ENCODE measurements at places on chromosomes 4 and X.

DNA sequence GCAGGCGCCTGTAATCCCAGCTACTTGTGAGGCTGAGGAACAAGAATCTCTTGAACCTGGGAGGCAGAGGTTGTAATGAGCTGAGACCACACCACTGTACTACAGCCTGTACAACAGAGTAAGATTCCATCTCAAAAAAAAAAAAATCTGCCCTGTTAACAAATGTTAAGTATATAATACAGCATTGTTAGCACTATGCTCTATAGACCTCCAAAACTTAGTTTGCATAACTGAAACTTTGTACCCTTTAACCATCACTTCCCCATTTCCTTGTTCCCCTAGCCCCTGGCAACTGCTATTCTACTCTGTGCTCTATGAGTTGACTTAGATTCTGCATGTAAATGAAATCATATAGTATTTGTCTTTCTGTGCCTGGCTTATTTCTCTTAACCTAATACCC is 76.7 kb downstream of the TAB3 start:
- no peak for DNase-seq

DNA sequence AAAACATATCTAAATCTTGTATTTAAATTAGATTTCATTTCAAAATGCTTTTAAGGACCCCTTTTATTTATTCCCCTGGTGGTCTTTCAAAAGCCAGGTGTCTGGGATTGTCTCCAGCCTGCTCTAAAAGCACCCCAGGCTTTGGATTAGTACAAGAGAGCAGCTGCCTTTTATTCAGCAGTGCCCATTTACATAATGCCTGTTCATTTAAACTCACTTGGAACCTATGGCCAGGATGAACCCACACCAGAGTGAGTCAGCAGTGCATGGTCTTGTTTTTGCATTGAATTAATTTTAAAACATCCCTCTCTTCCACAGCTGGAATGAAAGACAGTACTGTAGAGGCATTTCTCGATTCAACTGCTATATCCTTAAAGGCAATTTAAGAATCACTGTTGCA is 64.1 kb upstream of the TENM3 start:
- DNase-seq, result no peak

DNA sequence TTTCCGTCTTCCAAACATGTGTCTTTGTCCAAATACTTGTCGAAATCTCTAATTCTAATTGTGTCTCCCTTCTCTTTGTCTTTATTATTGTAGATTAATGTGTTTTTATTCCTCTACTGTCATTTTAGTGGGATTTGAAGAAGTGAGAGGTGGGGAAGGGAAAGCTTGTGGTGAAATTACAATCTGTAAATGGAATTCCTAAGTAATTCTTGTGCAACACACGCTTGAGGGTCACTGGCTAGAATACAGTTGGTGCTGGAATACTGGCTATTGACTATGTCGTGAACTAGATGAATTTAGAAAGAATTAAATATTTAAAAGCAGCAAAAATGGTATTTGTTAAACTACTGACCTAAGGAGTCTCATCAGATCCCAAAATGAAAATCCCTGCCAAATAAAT is 10.7 kb upstream of the FNIP2 start:
- DNase-seq, result no peak

DNA sequence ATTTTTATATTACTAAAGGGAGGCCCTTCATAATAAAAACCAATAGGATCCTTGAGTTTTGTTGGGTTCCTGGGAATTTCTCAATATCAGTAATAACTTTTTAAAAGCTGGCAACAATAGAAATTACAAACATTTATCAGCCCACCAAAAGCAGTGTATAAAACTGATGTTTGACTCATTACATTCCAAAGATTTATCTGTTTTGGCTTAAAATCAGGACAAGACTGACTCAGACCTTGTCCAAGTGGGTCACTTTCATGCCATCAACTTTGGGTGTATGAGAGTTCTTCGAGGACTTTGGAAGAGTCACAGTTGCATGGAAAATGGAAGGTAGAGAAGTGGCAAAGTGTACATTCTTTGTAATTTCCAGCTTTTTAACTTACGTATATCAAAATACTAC is 102.8 kb downstream of the FRMPD4 start:
- DNase-seq, result no peak

DNA sequence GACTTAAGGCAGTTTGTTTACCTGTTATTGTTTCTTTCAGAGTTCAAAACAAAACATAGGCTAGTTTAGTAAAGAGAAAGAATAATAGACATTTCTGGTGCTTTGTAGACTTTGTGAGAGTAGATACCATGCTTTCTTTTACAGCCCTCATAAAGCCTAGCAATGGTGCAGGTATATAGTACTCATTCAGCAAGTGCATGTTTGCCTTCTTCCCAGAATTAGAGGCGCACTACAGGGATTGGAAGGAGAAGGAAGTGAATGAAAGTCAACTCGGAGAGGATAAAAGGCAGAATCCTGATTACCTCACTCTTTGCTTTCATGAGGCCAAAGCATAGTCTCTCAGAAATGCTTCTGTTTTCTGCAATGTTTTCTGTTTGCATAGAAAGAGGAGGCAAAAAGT is 43.1 kb upstream of the FHDC1 start:
- DNase-seq, result no peak

DNA sequence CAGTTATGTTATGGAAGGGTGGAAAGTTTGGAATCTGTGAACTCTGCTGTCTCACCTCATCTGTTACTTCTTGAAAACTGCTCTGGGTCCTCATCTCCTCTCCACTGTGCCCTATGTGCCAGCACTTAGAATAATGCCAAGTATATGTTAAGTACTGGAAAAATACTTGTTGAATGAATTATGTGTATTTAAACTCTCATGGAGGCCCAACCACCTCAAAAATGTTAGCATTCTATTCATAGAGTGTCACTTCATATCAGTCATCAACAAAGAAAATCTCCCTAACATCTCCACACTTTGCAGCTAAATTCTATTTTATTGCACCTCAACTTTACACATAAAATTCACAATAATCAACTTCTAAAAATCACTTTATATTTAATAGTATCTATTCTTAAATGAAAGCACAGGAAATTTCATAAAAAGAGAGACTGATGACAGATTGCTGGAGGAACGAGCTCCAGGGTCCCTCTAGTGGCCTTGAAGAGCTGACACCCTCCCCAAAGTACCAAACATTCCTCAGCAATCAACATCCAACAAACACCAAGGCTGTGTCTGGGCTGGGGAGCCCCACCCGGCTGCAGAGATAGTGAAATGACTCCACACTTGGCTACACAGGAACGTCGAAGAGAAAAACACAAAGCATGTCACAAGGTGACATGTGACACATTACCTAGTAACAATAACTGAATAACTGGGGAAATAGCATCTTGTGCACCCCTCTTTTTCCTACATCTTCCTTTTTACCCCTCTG is 45.8 kb downstream of the SLC39A8 start:
- DNase-seq, result peak; percentile 18

- DNase-seq, result no peak
These were observed 35.2 kb downstream of the SLC10A7 start for GRCh38 chr4:146486565-146486964.

DNA sequence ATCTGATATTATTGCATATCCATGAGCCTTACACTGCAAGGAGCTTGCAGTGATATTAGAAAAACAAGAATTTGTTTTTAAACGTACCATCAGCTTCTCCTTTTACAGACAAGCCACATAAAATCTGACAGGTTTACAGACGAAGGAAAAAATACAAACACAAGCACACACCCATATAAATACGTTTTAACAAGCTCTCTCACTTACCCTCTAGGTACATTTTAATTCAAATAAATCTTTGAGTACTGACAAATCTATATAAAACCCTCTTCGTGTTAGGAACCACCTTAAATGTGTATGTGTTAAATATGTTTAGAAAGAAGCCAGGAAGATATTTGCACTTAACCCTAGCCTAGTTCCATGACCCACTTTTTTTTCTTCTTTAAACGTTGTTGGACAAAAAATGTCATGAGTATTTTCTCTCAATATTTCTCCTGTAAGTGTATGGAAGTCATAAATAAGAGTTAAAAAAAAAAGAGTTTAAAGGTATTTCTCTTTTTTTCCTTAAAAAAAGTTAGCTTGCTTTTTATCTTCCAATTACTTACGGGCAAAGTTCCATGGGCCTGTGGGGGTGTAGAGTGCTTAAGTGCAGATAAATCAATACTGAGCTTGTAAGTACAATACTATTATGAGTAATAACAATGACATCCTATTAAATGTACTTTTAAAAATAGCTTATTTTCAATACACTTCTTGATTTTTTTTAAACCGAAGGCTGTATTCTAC is 1.5 kb downstream of the ARAP2 start:
- peak; percentile 17 for DNase-seq

- DNase-seq, result no peak
These were observed 16.6 kb upstream of the PTCHD1 start for GRCh38 chrX:23317799-23318724.

- no peak for DNase-seq
These were observed 8.8 kb upstream of the MND1 start for GRCh38 chr4:153335665-153336064.

GRCh38 chrX:10089378-10089795 is 67.4 kb upstream of the CLCN4 start:
- DNase-seq, result no peak

GRCh38 chr4:22877486-22878052 is 184.8 kb downstream of the GBA3 start:
- no peak for DNase-seq

- DNase-seq, result no peak
These were observed 23.0 kb upstream of the UBA6 start for GRCh38 chr4:67723949-67724348.

- no peak for DNase-seq
These were observed 53.0 kb upstream of the RPS6KA6 start for GRCh38 chrX:84240848-84241565.

GRCh38 chr4:19002170-19002569 is 980.6 kb upstream of the LCORL start:
- no peak for DNase-seq

DNA sequence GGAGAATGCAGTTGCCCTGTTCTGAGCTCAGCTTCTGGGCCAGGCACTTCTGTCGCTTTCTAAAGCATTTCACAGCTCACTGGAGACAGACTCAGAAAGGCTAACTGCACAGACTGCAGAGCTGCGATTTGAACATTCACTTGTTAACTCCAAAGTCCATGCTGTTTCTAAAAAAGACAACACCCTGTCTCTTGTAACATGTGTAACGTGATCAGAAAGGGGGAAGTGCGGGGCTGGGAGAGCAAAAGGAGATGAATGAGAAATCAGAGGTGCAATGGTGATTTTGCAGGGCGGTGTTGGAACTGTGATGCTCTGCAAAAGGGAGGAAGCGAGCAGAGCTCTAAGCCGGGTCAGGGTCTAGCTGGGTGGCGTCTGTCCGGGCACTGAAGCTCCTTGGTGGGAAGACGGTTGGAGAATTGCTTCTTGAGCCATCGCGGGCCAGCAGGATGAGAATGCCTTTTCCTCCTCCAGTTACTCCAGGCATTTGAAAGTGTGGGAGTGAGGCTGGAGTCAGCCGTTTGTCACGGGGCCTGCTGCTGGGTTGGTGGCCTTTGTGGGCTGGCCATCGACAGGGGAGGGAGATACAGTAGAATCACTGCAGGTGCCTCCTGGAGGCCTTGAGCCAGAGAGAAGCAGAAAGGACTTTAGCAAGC is 20.3 kb downstream of the TBC1D14 start:
- DNase-seq, result no peak

DNA sequence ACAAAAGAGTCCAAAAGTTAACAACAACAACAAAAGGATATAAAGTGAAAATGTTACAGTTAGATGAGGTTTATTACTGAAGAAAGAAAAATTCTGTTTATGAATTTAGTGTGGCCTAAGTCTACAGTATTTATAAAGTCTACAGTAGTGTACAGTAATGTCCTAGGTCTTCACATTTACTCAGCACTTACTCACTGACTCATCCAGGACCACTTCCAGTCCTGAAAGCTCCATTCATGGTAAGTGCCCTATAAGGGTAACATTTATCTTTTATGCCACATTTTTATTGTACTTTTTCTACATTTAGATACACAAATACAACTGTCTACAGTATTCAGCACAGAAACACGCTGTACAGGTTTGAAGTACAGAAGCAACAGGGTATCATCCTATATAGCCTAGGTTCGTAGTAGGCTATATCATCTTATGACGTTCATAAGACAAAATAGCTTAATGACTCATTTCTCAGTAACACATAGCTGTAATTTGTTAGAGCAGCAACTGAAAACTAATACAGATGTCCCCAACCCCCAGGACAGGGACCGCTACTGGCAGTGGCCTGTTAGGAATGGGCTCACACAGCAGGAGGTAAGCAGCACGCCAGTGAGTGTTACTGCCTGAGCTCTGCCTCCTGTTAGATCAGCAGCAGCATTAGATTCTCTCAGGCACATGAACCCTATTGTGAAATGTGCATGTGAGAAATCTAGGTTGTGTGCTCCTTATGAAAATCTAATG is 61.3 kb downstream of the CENPC start:
- no peak for DNase-seq

- DNase-seq, result no peak
These were observed 94.6 kb downstream of the RASL11B start for GRCh38 chr4:52956691-52957090.

GRCh38 chrX:81527881-81528440 is 326.1 kb downstream of the SH3BGRL start:
- DNase-seq, result no peak

DNA sequence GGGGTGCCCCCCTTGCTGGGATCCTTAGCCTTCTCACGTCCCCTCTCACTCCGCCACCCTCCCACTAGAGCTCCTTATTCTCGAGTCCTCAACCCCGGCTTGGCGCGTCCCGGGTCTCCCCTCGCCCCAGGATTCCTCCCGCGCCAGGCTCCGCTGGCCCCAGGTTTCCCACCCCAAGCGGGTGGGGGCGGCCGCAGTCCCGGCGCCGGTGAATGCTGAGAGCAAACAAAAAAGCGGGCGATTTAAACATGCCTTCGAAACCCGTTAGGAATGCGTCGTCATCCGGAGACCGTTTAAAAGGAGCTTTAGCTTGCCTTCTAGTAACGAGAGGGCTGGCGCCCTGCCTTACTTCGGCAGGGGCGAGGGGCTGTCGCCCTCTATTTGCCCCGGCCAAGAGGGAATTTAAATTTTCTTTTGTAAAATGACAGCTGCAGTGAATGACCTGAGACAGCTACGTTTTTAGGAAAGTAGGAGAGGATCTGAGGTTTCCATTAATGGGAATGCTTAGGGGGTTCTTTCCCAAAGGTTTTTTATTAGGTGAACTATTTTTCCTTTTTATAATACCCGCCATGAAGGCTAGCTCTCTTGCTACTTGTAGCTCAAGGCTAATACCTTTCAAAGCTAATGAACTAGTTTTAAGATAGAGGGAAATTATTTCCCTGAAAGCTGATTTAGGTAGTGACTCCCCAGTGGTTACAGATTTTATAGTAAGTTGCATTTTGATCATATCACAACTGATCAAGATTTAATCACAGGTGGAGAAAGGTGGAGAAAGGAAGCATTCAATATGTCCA is 3.1 kb downstream of the JADE1 start:
- no peak for DNase-seq

GRCh38 chrX:53288189-53288588 is 6.8 kb upstream of the IQSEC2 start:
- DNase-seq, result no peak

GRCh38 chr4:155179216-155179615 is 29.2 kb upstream of the NPY2R start:
- no peak for DNase-seq

- no peak for DNase-seq
These were observed 179.3 kb upstream of the STS start for GRCh38 chrX:6968231-6968630.

Data from GM06990 (cell line).